ENCODE measurements at places on chromosomes 16 and 17.

GRCh38 chr16:19497176-19497575 lies 24.7 kb downstream of the GDE1 start:
- DNase-seq: no peak

DNA sequence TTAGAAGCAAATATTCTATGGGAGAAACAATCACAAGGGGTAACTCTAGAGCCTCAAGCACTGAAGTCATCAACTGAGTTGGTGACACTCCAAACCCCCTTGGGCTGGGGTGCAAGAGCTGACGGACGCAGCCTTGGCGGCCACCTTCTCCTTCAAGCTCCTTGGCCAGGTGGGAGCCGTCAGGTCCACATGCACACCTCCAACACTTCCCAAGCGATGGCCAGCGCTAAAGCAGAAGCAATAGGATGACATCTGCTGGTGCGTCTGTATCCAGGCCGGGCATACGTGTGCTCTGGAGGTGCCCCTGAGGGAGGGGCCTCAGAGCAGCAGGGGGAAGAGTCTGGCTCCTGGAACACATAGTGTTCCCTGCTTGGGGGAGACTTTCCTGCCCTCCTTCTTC lies 12.2 kb upstream of the FOXJ1 start:
- no peak for DNase-seq

DNA sequence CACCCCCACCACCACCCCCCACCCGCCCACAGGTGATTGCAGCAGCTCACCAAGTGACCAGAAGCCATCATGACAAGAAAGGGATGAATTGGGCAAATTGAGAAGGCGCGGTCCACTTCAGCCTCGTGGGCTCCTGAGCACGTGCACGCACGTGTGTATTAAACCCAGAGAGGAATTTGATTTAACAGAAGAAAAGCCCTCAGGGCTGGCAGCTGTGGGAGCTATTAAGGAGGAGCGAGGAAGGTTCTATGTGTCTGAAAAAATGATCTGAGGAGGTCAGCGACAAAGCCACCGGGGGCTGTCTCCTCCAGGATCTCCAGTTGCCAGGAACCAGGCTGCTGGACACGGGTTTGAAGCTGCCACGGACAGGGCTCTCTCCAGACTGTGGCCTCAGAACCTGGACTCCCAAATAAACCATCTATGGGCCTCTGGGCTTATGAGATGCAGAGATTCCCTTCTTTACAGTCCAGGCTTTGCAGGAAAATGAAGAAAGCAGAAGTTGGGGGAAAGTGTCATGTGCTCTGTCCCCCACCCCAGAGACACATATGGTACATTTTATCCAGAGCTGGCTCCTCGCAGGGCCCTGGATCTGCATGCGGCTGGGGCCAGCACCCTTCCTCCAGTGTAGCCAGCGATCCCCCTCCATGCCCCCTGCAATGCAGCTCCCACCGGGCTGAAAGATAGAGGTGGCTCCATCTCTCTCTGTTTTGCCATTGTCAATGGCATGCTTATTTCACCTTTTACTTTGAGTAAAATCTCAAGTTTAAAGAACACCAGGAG lies 219.7 kb upstream of the RPL38 start:
- no peak for DNase-seq

GRCh38 chr17:71163121-71163812 lies 957.6 kb upstream of the SOX9 start:
- no peak for DNase-seq

DNA sequence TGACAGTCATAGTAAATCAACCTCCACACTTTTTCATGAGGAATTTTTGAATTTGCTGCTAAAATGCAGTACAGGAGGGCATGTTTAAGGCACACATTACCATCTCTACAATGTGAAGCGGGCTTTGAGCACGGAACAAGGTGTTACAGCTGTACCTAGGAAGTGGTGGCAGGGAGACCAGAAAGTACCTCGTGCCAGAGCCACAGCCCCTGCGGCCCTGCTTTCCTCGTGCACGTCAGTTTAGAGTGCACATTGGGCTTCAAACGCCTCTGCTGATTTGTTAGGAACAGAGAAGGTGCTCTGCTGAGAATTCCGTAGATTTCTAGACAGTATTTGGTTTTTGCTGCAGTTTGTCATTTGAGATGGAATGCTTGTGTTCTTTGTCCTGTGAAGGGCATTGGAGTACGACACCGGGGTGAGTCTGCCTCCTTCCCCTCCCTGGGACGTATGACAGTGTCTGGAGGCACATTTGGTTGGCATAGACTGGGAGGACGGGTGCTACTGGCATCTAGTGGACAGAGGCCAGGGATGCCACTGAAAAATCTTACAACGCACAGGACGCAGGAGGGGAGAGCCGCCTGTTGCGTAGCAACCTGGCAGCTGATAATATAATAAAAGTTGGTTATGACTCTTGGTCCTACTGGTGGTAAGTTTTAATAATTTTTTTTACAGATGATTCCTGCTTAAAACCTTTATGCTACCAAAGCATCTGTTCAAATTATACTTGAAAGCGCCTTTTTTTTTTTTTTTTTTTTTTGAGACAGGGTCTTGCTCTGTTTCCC lies 9.1 kb downstream of the FOXK2 start:
- DNase-seq: no peak

- DNase-seq: no peak
Measured at GRCh38 chr17:72185564-72185963, 64.7 kb downstream of the SOX9 start.

Measured in stimulated activated CD4-positive, alpha-beta T cell treated with anti-CD3 and anti-CD28 coated beads, Interleukin-15, amount 100 ng/mL, for 48 hours (primary cell).